NCI-H345 (cell line): ENCODE measurements at places on chromosomes 6 and 20.
A peak's percentile ranks its signal among the peaks of the same experiment; 100 is the strongest.

GRCh38 chr6:96015518-96016333 is at the start of gene FUT9:
Gene FUT9 (plus strand): TSS chr6:96015974. CDS start chr6:96203156, 187,182 bp downstream.
- DNase-seq, result peak; percentile 93

GRCh38 chr20:17044891-17045290 is 181.9 kb upstream of the PCSK2 start:
- DNase-seq, result no peak

- no peak for DNase-seq
Observed at GRCh38 chr6:99348288-99349170, 945 bp downstream of the FAXC start.

DNA sequence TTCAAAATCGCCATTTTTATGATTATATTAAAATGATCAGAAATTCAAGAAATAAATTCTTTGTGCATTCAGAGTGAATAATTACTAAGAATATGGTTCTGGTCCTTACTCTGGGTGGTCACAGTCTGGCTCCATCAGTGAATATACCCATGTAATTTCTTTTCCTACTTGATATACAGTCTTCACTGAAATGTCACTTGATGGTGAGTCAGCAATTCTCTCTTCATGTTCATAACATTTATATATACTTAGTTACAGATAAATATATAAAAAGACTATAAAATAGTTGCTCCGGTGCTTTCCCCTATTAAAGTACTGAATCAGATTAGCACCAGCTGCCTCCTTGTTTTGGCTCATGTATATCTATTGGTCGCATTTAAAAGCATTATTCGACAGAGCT is 56.4 kb upstream of the MTRF1L start:
- no peak for DNase-seq

- DNase-seq, result peak; percentile 80
Observed at GRCh38 chr6:159042003-159042825, 2.6 kb downstream of the TAGAP start.
